Bronchial epithelial cell (primary cell): ENCODE measurements at places on chromosomes 13 and 19. TPM values are rescaled to one million over a fixed set of nuclear protein-coding genes. Genes with fewer than 3 reads are reported as not detected.

The CNFN gene
- 1.7 TPM in 1 of 2 replicates, not detected in the other for total RNA-seq

The FOSB gene
- total RNA-seq, result 3.6 and 4.2 TPM in 2 replicates

The ZNF492 gene
- total RNA-seq, result 0.13 and 0.26 TPM in 2 replicates

The SSC5D gene
- total RNA-seq, result under 0.01 and 0.26 TPM in 2 replicates

The BRME1 gene
- 0.26 and 0.77 TPM in 2 replicates for total RNA-seq

The SPACA4 gene
- total RNA-seq, result under 0.01 and 0.64 TPM in 2 replicates

The PLA2G4C gene
- total RNA-seq, result 0.51 and 1.1 TPM in 2 replicates
